ENCODE measurements at places on chromosomes 13 and 19.

- DNase-seq = no peak
Observed at GRCh38 chr13:22964245-22964966, 216.4 kb upstream of the SGCG start.

- no peak for DNase-seq
Observed at GRCh38 chr13:91050970-91051369, 296.5 kb upstream of the MIR17HG start.

DNA sequence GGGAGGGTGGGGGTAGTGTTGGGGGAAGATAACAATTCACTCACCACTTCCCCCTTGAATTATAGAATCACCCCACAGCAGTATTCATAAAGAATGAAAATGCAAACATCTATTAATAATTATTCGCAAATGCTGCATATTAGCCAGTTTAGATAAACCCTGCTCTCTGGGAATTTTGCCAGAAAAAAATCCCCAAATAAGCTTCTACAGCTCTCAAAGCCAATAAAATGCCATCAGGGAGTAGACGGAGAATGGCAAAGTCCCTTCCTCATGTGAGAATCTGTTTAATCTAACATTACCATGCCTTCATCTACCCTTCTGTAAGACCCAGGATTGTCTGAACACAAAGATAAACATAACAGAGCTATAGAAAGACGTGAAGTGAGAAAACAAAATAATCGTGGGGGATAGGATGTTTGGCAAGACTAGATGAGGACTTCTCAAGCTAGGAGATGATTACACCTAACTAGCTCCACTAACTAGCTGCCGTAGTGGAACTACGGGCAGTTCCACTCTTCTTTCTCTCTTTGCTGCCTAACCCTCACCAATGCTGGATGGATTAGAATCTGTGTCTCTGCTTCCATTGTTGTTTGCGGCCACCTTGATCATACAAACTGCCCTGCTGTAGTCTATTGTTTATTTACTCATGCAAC, 32.4 kb upstream of the CACNA1A start:
- DNase-seq = no peak

DNA sequence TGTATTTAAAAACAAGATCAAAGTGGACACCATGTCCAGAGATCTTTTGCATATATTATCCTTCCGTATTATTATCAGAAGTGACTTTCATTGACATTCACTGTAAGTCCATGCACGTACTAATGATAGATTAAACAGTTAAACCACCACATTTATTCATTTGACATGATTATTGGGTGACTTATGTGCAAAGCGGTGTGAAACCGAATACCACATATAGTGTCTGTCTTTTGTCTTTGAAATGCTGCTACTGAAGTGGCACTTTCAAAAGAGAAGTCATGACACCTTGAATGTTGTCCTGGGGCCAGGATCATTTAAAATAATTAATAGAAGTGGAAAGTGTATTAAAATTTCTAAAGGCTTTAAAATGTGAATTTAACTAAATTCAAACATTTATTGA, 100.1 kb downstream of the ERCC5 start:
- no peak for DNase-seq

DNA sequence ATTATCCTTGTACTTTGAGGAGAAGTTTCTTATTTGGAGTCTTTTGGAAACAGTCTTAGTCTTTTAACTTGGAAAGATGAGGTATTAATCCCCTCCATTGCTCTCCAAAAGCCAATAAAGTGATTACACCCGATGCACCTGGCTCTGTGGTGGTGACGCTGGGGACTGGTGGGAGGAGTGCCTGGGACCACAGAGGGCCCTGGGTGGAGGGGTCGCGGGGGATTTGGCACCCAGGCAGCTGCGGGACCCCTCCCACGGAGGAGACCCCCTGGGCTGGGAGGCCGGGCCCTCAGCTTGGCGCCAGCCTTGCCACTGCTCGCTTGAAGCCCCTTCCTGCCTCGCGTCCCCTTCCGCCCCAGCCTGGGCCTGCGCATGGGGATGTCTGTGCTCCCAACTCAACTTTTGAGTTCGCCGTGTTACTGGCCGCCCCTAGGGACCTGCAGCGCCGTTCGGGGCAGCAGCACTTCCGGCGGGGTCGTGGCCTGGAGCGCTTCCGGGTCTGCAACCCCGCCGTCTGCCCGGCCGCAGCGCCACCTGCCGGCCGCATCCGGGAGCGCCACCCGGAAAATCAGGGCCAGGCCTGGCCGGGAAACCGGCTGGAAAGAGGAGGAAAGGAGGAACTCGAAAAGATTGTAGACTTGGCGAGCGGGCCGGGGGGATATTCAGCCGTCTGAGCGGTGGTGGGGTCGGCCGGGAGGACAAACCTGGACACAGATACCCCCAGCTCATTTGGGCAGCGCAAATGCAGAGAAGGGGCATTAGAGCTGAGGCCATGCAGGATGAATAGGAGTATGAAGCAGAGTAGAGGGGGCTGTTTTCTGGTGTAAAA, 8.4 kb downstream of the PEAK3 start:
- peak; percentile 81 for DNase-seq

GRCh38 chr13:33541456-33541855, 255.9 kb upstream of the STARD13 start:
- no peak for DNase-seq

DNA sequence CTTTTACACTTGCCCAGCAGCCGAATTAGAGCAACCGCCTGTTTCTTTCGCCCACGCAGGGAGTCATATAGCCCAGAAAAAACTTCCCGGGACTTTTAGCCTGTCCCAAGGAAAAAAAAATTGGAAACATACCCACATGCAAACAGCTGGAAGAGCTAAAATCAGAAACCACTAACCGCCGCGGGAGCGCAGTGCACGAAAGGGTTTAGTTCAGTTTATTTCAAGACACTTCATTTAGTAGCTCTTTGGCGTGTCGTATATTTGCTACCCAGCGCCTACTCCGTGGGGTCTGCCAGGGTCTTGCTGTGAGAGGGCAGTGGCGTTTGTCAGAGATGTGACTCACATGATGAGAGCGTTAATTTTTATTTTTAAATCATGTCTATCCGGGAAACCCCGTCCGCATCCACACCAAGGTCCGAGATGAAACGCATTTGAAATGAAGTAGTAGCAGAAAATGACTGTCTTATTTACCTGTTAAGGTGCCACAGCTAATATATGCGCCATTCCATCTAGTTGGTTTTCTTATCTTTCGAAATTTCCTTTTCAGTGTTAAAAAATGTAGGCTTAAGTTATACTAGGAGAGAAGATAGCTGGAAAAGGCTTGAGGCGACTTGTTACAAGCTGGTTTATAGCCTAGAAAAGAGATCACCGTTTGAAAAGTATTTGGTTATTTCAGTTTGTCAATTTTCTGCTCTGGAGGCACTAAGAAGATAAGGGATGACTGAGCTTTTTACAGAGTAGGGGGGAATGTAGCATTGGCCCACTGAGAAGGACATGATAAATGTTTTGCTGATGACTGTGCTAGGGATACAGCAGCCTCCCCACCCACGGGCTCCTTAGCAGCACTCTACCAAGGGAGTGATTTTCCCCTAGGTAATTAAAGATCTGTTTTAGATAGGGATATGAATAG, 1.7 kb downstream of the KLF5 start:
- peak; percentile 38 for DNase-seq

All from NCI-H345 (cell line).